ENCODE measurements at places on chromosomes 3 and 15.

DNA sequence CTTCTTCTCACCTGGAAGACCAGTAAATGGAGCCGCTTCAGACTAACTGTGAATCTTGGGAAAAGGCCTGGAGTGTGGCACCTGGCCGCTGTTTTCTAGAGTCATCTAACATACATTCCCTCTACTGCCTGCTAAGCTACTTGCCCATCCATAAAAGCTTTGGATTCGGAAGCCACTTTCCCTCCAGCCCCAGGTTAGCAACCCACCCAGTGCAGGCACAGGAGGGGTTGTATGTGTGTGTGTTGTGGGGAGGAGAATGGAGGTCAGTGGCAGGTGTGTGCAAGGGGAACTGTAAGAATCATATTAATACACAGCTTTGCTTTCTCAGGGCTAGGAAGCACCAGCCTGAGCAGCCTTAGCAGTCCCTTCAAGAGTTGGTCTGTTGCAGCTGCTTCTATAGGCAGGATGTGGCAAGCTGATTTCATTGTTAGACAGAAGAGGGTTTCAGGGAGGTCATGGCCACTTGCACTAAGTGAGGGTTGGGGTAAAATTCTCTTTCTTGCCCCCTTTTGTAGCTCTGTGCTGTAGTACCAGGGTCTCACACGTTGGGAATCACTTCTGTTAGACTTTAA, 8.9 kb downstream of the NSUN3 start:
- no peak for DNase-seq

DNA sequence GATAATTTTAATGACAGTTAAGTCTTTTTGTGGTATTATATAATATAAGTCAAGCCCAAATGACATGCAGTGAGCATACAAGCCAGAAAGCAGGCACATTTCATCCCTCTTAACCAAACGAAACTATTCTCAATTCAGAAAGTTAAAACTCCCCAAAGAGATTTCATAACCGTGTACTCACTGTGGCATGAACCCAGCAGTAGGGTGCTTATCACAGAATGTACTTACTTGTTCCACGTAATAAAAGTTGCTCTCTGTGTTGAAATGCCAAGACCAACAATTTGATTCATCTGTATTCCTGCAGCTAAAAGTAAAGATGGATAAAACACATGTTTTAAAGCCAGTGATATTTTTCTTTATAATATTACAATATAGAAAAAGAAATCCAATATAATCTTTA, 12.1 kb downstream of the GK5 start:
- DNase-seq = no peak

DNA sequence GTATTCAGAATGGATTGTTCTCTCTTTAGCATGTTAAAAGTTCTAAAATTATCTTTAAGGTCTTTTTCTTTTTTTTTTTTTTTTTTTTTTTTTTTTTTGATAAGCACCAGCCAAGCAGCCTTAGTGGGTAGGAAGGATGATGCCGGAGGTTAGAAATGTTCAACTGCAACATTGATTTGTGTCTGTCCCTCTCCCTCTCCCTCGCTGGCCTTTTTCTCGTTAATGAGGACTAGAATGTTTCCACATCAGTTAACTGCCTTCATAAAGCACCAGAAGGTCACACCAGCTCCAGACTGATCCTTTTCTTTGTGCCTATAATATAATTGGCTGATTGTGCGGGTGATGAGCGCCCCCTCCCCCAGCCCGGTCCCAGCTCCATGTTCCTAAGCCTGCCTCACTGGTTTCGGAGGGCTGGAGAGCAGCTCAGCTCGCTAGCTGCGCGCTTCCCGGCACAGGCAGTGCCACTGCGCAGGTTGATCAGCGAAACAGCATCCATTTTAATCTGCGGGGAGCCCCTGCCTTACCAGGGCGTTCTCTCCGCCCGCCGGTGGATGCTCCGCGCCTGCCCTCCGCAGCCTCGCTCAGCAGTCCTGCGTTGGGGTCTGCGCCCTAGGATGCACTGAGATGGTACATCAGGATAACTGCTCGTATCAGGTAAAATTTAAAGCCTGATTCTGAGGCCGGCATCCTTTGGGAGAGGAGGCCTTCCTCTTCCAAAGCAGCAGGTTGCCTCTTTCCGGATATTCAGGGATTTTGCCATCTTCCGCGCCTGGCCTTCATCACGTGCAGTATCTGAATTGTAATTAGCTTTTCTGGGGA, 148.9 kb upstream of the IL12A start:
- DNase-seq = no peak

DNA sequence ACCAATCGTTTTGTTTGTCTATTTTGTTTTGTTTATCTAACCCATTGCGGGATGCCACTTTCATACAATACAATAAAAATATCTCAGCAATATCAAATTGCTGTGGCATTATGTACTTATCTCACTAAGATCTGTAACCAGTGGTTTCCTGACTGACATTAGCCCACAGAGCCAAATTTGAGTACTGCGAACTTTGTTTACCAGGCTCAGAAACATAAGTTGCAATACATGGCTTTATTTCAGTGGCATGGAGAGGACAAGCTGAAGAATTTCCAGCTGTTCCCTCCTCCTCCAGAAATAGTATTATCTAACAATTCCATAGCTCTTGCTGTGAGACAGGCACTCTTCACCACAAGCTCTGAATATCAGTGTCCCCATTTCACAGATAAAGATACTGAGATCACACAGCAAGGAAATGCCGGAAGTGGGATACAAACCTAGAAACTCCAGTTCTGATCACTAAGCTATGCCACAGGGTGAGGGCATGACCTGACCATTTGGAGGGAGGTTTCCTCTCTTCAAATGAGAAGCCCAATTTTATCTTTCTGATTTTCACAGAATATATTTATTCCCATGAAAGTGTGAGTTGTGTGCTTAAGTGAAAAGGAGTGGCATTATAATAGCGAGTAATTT, 469.9 kb upstream of the CBLB start:
- no peak for DNase-seq

DNA sequence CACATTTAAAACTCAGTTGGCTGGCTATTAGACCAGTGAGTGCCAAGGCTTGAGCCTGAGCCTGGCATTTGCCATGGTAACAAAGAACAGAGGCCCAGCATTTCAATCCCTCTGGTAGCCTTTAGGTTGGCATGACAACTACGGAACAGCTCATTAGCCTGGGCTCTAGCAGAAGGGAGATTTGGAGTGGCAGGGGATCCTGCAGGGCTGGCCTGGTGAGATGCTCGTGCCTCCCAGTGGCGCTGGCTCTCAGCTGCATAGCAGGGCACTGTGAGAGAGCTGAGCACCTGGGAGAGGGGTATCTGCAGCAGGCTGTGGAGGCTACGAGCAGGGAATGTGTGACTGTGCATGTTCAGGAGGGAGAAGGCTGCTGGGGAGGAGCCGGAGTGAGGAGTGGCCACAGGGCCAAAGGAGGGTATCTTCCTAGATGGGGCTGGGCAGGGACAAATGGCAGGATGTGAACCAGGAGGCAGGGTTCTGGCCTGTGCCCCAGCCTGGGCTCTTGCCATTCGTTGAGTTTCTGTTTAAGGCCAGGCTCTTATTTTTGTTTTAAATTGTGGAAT, 5.6 kb upstream of the ABTB1 start:
- DNase-seq = no peak

- no peak for DNase-seq
Measured at GRCh38 chr3:177641206-177641605, 443.9 kb upstream of the TBL1XR1 start.

GRCh38 chr3:55269096-55269495, 218.0 kb downstream of the WNT5A start:
- no peak for DNase-seq

GRCh38 chr15:72203507-72203837, 5.9 kb upstream of the GRAMD2A start:
- no peak for DNase-seq

- no peak for DNase-seq
Measured at GRCh38 chr3:129621626-129622225, 15.2 kb upstream of the PLXND1 start.

GRCh38 chr3:14980689-14981088, 33.3 kb downstream of the NR2C2 start:
- no peak for DNase-seq

DNA sequence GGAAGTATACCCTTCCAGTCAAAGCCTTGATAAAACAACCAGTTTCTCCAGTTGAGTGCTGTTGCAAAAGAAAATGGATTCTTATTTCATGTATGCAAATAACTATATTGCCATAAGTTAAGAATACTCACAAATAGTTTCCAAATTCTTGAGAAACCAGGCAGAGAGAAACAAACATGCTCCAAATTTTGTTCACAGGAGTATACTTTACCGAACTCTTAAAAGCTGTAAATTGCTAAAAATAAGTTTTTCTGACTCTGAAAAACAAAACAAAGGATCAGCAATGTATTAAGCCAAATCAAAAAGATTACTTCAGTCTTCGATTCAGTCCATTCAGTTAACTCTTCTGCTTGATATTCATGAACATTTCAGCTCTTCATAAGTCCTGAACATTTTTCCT, 646.5 kb downstream of the MCTP2 start:
- DNase-seq = no peak

DNA sequence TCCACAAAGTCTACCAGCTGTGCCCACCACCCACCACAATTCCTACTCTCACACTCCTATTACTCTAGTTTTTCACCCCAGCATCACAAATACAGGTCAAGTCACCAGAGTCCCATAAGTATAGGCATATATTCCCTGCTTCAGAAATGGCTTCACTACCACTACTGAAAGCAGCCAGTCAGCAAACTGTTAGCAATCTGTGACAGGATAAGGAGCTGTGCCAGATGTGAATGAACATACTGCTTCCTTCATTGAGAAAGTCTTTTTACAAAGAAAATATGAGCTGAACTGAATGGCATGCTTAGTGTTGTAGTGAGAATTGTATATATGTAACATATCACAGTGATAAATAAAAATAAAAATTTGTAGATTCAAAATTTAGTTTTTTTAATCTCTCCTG, 76.8 kb downstream of the C3orf85 start:
- no peak for DNase-seq

GRCh38 chr3:48655606-48656005, 7.1 kb downstream of the CELSR3 start:
- DNase-seq = no peak

- no peak for DNase-seq
Measured at GRCh38 chr15:49734831-49735508, 114.1 kb downstream of the DTWD1 start.

- DNase-seq = no peak
Measured at GRCh38 chr3:9937486-9938238, 4.0 kb downstream of the CRELD1 start.

- no peak for DNase-seq
Measured at GRCh38 chr3:61683549-61684236, 122.3 kb downstream of the PTPRG start.

DNA sequence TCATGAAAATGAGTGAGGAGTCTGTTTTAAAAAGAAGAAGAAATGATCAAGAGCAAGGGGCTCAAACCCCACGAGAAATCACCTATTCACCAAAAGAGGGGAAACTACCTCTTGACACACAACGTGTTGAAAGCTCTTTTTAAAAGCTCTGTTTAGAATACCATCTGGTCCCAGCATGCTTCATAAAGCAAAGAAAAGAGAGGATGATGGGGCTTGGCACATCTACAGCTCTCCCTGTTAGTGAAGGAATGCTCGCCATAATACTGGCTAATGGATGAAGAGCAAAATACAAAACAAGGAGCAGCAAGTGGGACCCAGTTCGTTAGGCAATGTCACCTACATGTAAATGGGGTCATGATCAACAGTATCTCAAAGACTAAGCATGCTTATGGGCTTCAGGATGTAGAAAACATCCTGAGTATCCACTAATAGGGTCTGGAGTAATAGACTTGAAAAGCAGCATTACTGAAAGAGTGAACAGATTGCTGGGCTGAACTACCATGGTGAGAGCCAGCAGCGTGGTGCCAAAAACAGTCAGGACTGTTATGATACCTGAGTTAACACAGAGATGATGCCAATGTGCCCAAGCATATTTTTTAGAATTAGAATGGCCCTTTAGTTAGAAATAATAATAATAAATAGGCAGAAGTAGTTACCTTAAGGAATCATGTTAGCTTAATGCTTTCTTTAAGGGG, 159.7 kb upstream of the POU1F1 start:
- no peak for DNase-seq

DNA sequence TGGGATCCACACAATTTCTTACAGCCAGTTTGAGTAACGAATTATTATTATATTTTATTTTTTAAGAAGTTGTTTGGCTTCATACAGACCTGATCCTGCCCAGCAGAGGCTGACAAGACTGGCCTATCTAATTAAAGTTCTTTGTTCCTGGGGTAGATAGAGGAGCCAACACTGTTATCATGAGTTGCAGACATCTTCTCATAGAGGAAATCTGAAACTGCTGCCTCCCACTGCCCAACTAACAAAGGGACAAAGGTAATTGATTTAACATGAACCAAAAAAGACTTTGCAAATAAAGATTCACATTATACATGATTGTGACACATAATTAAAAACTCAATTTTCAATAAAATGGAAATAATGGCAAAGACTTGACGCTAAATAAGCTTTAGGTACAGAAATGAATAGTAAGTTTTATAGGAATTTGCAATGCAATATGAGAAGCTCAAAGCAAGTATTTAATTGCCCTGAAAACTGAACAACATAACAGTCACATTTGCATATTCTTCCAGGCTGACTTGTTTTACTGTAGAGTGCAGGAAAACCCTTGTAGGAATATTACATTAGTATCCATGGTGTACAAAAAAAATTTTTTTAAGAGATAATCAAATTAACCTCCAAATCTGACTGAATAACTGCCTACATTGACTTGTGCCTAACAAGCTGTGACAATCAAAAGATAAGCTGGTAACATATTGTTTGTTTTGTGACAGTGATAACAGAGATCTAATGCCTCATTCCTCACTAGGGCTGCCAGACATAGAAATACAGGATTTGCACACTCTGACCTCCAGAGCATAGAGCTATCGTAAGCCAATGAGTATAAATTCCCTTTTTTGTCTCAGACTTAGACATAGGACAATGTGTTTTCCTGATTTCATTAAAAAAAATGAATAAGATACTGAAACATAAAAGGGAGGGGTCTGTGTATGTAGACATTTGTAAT, 273.2 kb downstream of the MFSD1 start:
- no peak for DNase-seq

DNA sequence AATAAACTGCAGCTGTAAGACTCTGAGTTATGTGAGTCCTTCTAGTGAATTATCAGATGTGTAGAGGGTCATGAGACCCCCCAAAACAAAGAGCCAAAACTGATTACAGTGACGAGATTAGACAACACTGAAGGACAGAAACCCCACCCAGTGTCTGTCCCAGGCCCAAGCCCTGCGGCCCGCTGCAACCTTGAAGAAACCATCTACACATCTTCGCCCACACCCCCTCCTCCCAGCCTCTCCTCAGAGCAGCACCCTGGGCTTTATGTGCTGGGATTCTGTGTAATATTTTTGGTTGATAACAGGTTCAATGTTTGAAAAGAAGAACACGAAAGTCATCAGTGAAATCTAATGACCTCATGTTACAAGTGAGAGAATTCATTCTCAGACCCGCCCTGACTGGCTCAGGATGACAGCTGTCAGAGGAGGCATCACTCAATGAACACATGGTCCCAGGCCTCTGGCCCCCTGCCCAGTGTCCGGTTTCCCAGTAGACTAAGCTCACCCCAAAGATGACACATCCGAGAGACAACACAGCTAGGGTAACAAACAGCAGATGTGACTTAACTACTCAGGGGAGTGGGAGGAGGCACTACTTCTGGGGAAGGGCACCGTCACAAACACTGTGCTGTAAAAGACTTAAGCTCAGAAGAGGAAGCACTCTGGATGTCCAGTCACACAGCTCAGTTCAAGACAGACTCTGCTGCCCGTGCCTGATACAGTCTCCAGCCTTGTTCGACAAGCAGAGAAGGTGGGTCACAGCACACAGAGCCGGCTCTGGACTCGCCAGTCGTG, 48.9 kb downstream of the NIPA2 start:
- DNase-seq = no peak

GRCh38 chr3:187104342-187104741, 35.0 kb downstream of the RPL39L start:
- DNase-seq = no peak
